KG1 (cell line): ENCODE measurements at places on chromosomes 2 and 18.

- DNase-seq, result no peak
These were observed 83.6 kb downstream of the RHOB start for GRCh38 chr2:20530520-20530919.

DNA sequence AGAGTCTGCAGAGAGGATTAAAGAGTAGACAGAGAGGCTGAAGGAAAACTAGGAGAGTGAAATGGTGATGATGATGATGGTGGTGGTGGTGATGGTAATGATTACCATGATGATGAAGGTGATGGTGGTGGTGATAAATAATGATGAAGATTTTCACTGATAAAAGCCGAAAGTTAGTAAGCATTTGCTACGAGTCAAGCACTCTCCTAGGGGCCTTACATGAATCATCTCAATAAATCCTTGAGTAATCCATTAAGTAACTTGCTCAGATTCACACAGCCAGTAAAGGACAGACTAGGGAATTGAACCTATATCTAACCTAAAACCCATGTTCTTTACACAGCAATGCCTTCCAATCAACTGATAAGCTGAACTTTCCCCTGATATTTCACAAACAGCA, 106.7 kb upstream of the PGAP1 start:
- DNase-seq, result no peak

DNA sequence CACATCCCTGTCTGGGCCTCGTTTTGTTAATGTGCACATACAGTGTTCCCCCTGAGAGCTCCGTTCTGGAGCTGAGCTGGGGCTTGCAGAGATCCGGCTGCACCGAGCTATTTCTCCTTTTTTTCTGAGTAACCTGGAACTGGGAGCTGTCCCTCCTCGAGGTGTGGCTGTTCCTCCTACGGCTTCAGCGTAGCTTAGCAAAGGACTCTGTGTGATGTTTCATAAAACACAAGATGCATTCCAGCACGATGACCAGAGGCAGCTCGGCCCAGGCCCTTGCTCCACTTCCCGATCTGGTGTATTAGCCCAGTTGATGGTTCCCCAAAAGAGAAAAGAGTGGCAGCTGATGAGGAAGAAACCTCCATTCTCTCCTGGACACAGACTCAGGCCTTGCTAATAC, 103.0 kb downstream of the FAM210A start:
- DNase-seq, result no peak

DNA sequence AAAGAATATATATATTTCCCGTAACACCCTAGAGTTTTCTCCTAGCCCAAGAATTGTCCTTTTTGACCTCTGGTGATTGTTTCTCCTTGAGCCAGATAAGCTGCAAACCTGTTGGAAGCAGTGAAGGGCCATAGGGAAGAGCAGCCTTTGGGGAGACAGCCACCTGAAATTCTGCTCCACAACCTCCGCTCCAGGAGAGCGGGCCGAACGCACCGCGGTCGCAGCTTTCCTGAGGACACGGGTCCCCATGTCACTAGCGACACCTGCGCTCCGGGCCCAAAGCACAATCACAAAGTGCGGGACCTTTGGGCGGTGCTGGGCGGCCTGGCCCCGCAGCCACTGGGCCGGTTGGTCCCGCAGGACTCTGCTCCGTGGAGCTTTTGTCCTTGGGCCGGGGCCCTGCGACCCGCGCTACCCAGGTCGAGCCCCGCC, 557 bp upstream of the DSG2 start:
- DNase-seq, result no peak

DNA sequence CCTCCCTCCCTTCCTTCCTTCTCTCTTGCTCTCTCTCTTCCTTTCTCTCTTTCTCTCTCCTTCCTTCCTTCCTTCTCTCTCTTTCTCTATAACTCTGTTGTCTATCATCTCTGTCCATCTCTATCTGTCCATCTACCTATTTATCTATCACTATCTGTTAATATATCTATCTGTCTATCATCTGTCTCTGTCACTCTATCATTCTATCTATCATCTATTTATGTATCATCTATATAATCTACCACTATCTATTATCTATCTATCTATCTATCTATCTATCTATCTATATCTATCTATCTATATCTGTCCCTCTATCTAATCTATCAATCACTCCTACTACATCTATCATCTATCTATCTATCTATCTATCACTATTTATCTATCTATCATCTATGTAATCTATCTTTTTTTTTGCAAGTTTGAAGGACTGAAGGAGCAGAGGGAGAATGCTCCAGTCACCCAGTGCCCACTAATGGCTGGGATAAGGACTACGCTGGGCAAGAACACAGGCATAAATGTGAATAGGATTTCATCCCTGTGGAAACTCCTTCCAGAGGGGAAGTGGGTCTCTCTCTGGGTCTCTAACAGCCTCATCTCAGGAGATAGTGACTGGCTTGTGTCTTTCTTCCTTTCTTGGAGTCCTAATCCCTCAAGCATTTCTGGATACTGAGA, 427.0 kb downstream of the LPIN1 start:
- DNase-seq, result no peak

DNA sequence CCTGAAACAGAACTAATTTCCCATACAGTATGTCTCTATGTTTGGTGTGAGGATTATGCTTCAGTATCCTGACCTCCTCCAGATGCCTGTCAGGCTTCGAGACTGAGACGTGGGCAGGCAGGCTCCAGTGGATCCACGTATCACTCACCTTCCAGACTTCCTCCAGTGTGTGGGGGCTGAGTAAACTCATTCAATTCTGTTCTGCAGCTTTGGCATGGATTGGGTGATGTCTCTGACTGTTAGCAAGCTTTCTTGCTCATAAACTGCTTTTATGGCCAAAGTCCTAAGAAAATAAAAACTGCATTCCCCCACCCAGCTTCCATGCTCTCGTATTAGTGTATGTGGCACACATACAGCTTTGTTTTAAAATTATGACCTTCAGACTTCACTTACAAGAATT, 53.6 kb downstream of the CCDC93 start:
- DNase-seq, result no peak

GRCh38 chr2:178404368-178404767, 46.6 kb downstream of the PRKRA start:
- no peak for DNase-seq

DNA sequence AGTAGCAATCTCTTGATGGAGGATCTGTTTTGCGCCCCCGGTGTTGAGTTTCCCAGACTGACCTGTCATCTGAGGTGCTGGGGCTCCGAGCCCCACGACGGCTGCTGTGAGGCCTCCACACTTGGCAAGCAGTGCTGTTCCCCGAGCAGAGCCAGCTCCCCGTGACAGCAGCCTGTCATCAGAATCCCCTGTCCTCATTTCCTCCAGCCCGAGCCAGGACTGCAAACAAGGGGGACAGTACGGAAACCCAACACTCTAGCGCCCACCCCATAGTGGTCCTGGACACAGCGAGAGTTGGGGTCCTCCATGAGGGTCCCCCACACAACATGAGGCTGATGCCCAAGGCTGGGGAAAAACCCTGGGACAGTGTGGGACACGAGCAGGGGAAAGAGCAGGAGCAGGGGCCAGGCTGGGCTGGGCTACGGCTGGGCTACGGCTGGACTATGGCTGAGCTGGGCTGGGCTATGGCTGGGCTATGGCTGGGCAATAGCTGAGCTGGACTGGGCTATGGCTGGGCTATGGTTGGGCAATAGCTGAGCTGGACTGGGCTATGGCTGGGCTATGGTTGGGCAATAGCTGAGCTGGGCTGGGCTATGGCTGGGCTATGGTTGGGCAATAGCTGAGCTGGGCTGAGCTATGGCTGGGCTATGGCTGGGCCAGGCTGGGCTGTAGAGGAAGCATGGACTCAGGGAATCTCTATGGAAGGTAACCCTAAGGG, 1.5 kb upstream of the KLHL30 start:
- no peak for DNase-seq

DNA sequence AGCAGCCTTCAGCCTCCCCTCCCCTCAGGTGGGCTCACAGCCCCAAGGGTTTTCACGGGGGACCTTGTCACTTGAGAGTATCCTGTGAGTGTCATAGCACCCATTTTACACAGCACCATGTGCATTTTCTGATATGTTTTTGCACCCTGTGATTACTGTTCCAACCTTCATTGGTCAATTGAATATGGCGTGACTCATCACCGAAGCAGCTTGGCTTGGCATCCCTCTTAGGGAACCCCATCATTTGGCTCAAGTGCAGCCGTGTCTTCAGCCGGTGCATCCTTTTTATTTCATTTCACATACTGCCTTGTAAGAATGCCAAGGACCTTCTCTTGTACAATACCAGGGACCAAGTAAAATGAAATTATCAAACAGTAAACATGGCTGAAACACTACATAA, 57.6 kb downstream of the NPAS2 start:
- DNase-seq, result no peak

DNA sequence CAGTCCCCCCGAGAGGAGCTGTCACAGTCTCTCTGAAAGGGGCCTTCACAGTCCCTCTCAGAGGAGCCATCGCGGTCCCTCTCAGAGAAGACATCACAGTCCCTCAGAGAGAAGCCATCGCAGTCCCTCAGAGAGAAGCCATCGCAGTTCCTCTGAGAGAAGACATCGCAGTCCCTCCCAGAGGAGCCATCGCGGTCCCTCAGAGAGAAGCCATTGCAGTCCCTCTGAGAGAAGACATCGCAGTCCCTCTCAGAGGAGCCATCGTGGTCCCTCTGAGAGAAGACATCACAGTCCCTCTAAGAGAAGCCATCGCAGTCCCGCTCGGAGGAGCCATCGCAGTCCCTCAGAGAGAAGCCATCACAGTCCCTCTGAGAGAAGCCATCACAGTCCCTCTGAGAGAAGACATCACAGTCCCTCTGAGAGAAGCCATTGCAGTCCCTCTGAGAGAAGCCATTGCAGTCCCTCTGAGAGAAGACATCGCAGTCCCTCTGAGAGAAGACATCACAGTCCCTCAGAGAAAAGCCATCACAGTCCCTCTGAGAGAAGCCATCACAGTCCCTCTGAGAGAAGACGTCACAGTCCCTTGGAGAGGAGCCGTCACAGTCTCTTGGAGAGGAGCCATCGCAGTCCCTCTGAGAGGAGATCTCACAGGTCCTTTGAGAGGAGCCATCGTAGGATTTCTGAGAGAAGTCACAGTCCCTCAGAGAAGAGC, 1.3 kb upstream of the ZNF512 start:
- no peak for DNase-seq

- no peak for DNase-seq
These were observed 46.1 kb upstream of the GPC1 start for GRCh38 chr2:240389302-240389805.

DNA sequence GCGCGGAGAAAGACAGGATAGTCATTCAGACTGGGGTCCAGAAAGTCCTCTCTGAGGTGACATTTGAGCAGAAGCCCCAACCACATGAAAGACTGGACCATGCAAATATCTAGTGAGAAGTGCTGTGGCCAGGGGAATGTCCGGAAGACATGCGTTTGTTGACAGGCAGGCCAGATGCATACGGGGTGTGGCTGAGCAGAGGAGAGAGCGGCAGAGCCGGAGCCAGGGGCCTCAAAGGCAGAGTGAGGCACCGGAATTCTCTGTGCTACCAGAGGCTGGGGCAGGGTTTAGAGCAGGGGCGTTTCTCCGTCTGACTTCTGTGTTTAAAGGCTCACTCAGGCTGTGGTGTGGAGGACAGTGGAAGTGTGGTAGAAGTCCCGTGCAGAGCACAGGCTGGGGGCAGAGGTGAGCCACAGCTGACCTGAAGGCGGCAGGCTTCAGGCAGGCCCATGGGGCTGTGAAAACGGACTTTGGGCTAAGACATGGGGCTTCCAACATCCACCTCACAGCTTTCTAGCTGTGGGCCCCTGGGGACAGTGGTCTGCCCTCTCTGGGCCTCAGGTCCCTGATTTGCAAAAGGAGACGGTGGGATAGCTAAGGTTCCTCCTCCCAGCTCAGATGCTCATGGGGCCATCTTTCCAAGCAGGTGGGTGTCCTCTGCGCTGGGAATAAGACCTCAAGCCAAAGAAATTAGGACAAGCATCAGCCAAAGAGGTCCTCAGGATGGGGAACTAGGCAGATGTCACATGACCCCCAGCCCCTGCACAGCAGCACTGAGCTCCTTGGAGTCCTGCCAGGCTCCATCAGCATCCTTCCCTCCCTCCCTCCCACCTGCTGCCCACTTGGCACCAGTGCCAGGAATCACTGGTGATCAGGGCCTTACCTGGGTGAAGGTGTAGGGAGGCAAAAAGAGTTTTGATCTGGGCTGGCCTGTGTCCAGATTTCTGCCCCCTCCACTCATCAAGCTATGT, 11.2 kb downstream of the RUFY4 start:
- no peak for DNase-seq

DNA sequence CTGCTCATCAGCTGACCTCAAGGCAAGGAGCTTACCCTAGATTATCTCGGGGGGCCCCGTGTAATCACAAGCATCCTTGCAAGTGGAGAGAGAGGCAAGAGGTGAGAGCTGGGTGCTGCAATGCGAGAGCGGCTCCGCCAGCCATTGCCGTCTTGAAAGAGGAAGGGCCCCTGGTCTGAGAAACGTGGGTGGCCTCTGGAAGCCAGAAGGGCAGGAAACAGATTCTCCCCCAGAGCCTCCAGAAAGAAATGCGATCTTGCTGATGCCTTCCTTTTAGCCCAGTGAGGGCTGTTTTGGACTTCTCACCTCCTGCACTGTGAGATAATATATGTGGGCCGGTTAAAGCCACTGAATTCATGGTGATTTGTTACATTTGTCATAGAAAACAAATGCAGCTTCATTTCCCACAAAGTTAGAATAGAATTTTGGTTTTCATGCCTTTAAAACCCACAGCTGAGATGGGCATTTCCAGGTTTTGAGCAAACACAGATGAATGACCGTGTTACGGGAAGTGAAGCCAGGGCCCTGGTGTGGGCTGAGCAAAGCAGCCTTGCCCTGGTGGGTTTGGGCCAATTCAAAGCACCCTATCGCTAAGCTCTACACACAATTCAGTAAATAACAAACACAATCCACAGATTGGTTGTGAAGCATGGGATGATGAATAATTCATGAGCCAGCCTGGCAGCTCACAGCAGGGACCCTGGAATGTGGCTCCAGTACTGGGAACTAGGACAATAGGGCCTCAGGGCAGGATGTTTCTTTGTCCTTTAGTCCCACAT, 319.9 kb upstream of the HS6ST1 start:
- peak; percentile 57 for DNase-seq

- no peak for DNase-seq
These were observed 80.2 kb upstream of the DNMT3A start for GRCh38 chr2:25421820-25422411.

GRCh38 chr18:9987345-9987744, 73.5 kb downstream of the VAPA start:
- DNase-seq, result no peak

- DNase-seq, result peak; percentile 62
These were observed 18.2 kb upstream of the TMEM247 start for GRCh38 chr2:46461011-46461674.

DNA sequence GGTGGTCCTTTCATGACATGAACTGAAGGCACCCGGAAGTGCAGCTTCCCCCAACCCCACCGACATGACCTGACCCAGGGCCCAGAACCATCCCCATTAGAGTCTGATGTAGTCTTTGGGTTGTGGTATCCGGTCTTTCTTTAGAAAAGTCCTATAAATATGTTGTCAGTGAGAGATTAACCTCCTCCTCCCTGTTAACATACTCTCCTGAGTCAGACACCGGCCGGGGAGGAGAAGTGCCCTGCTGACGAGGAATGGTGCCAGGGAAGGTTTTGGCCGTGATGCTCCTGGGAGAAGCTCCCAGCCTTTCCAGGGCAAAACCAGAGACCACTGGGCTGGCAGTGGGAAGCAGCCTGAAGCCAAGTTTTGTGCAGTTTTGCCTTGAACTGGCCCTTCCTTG, 109.0 kb downstream of the LAMA3 start:
- DNase-seq, result no peak

GRCh38 chr18:49555641-49556040, 6.2 kb upstream of the LIPG start:
- DNase-seq, result no peak

- no peak for DNase-seq
These were observed 29.8 kb upstream of the TMEM131 start for GRCh38 chr2:98025481-98026037.

- DNase-seq, result no peak
These were observed 45.2 kb upstream of the NFU1 start for GRCh38 chr2:69482471-69482870.
